ENCODE measurements at places on chromosomes 3 and 15.

GRCh38 chr3:184156522-184156955 lies 1.4 kb downstream of the DVL3 start:
- DNase-seq: no peak

DNA sequence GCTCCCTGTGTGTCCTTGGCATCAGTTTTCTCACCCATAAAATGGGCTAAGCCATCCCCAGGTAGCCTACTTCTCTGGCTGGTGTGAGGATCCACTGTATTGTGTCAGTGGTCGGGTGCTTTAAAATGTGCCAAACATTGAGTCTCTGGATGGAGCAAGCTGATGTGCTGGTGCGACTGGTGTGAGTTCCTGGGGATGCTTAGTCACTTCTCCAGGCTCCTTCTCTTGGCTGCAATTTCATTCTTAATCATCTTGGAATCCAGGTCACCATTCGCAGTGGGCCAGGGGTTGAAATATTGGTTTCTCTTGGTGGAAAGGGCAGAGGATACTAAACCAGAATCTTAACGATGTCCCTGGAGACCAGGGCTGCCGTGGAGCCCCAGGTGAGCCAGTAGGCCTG lies 29.3 kb downstream of the SCN5A start:
- DNase-seq: no peak

GRCh38 chr3:79414035-79414434 lies 353.8 kb downstream of the ROBO1 start:
- DNase-seq: no peak

DNA sequence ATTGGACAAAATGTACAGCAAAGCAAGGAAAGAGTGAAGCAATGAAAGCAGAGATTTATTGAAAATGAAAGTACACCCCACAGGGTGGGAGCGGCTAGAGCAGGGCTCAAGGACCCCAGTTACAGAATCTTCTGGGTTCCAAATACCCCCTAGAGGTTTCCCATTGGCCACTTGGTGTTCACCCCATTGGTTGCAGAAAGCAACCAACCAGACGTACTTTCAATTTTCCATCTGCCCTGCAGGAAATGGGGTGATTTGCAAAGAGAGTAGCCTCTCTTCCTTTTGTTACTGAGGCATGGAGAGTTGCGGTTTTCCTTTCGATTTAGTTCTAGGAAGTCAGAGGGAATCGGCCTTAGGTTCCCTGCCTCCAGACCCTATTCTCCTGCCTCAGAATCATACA lies 2.4 kb downstream of the PML start:
- no peak for DNase-seq

DNA sequence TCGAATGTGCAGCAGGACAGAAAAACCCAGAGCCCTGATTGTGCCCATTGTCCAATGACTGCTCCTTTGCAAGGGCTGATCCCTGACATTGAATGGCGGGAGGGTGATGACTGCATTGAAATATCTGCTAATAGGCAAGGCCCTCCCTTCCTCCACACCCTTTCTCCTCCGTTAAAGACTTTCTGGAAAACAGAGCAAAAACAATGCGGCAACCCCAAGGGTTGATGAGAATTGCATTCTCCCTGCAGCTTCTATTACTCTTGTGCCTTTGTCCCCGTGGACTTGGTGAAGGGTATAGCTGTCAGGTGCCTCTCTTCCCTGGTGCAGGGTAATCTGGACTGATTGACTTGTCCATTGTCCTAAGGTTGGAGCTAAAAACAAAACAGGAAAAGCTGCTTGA lies 71.8 kb downstream of the THSD4 start:
- no peak for DNase-seq

GRCh38 chr3:186167646-186168395 lies 58.9 kb upstream of the ETV5 start:
- DNase-seq: no peak

DNA sequence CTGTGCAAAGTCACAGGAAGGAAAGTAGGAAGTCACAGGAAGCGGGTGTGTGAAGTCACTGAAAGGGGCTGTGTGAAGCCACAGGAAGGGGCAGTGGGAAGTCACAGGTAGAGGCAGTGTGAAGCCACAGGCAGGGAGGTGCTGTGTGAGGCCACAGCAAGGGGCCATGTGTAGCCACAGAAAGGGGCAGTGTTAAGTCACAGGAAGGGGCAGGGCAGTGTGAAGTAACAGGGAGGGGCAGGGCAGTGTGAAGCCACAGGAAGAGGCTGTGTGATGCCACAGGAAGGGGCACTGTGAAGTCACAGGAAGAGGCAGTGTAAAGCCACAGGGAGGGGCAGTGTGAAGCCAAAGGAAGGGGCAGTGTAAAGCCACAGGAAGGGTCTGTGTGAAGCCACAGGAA lies 36.5 kb downstream of the GASK1A start:
- DNase-seq: no peak

GRCh38 chr3:114456742-114457141 lies 162.9 kb downstream of the TIGIT start:
- DNase-seq: no peak

DNA sequence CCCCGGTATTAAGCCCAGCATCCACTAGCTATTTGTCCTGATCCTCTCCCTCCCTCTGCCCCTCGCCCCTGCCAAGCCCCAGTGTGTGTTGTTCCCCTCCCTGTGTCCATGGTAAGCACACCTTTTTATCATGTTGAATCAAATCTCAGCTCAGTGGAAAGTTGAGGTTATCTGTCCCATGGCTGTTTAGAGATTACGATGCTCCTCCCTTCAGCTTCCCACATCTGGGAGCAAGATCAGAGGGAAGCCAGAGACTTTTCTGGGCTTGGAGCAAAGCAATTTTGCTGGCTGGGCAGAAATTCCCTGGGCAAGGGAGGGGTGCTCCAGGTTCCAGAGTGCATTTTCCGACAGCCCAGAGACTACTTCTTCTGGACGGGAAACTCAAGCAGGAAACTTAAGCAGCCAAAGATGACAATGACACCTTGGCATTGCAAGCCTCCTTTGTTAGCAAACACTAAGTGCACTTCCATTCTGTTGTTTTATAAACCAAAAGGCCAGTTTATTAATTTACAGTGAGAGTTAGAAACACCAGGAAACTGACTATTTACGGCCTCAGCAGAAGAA lies 104.5 kb downstream of the MESD start:
- DNase-seq: no peak

GRCh38 chr3:51670053-51670822 lies 814 bp upstream of the TEX264 start:
- no peak for DNase-seq

DNA sequence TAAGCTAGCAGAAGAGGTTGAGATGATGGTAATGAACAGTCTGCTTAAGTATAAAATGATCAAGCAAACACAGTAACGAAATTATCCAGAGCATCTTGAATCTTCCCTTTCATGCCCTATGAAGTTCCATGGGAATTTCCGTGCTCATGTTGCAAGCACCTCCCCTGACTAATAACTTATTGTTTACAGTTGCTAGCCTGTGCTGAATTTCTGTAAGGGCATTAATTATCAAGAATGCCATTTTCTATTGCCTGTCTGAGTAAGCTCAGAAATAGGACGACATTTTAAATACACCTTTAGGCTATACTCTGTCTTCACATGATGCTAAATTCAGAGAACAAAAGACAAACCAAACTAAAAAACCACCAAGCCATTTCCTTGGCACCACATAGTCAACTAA lies 257.5 kb upstream of the LRTM1 start:
- no peak for DNase-seq

DNA sequence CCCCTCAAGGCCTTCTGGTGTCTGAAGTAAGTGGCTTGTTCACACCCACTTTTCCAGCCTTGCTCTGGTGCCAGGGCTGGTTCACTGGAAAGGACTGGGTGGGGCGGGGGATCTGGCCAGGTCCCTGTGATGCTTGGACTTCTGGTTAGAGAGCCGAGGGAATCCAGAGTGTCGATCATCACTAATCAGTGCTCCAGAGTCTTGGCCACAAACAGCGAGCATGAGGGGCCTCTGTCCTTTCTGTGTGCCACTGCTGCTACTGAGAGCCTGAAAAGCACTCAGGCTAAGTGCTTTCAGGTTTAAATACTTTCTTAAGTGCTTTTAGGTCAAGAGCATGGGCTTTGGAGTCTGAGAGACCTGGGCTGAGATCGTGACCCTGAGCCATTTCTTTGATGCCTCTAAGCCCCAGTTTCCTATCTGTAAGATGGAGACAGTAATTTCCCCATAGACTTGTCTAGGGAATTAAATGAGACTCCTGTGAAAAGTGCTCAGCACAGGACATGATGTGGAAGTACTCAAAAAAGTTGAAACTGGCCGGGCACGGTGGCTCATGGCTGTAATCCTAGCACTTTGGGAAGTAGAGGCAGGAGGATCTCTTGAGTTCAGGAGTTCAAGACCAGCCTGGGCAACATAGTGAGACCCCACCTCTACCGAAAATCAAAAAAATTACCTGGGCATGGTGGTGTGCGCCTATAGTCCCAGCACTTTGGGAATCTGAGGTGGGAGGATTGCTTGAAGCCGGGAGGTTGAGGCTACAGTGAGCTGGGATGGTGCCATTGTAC lies 53.8 kb upstream of the SEC22A start:
- no peak for DNase-seq

- DNase-seq: no peak
Measured at GRCh38 chr3:172036541-172037215, 2.7 kb upstream of the FNDC3B start.

GRCh38 chr15:101264011-101264410 lies 12.2 kb upstream of the CHSY1 start:
- no peak for DNase-seq

DNA sequence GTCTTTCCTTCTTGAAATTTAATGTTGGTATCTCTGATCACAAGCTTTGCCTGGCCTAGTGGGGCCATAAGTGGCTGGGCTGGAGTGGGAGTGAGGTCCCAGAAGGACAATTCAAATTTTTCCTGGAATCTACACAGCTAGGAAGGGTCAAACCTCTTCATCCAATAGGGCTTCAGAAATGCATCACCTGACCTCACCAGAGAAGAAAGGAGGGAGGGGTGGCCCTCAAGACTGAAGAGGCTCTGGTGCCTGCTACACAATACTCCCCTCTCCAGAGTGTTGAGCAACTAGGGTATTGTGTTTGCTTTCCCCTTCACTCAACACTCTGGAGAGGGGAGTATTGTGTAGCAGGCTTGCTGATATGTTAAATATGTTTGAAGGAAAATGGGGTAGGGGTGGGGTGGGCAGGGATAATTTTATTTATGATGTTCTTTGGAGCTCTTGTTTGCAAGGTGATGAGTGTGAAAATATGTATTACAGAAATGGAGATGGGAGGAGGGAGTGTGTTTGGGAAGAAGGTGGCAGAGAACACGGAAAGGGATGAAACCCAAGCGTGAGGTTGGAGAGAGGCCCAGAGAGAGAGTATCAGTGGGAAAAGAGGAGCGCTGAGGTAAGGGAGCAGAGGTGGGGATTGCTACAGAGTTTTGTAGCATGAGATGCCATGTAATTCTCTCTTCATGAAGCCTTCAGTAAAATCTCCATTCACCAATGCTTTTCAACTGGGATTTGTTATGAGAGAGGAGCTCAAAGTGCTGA lies 5.7 kb upstream of the KLHL24 start:
- DNase-seq: no peak

- DNase-seq: peak; percentile 5
Measured at GRCh38 chr15:46091860-46092450, 457.1 kb downstream of the SQOR start.

- DNase-seq: no peak
Measured at GRCh38 chr3:155853214-155854140, 750 bp downstream of the SLC33A1 start.

DNA sequence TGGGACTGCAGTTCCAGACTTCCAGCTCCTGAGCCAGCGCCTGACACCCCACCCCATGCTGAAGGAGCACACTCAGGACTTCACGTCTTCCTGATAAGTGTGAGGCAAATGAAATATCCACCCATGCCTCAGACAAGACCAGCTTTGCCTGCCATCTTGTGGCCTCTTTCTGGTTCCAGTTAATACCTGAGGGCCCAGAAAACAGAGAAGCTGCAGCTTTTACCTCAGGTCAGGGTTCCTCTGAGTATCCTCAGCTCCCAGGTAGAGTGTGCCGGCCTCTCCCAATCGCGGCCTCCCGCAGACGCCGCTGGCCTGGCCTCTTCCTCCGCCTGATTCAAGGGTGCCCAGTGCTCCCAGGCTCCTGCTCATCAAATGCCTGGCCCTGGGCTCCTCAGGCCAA lies 5.1 kb upstream of the KLHL6 start:
- DNase-seq: no peak

DNA sequence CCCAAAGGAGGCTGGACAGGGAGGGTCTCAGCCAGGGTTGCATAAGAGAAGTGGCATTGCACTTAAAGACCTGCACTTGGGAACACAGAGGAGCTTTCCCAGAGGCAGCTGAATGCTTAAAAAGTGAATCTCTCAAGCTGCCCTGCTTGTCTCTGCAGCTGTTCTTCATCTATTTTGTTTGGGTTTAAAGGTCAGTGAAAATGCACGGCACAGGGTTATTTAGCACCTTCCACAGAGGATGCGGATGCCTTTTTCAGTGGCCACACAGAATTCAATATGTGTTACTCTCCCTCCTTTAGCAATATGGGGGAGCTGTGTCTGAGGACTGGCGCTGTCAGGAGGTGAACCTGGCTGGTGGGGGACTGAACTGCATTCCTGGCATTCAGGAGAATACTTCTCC lies 22.7 kb upstream of the CTNNB1 start:
- DNase-seq: no peak

GRCh38 chr3:63705092-63705645 lies 52.7 kb downstream of the SNTN start:
- no peak for DNase-seq

DNA sequence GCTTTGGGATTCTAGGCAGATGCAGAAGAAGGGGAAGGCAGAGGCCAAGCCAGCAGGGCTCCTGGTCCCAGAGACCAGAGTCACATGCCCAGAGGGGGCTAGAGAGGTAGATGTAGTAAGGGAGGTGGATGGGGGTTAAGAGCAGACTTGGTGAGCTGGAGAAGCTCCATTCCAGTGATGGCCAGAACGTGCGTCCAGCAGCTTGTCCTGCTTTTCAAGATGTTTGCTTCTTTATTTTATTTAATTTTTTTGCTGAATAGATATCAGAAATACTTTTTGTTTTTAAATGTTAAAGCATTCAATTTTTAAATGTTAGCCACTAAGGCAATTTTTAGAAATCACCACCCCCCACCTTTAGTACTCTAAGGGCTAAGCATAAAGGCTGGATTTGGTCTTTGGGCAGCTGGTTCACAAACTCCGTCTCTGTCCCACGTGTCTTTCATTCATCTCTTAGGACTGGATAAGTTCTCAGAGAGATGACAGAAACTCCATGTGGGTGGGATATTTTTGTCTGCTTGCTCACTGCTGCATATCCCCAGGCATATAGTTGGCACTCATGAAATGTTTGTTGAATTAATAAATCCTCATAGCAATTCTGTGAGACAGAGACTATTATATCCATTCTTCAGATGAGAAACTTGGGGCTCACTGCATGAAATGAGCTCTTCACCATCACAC lies 6.7 kb downstream of the COLQ start:
- no peak for DNase-seq

- no peak for DNase-seq
Measured at GRCh38 chr15:62807539-62808130, 234.9 kb upstream of the TPM1 start.

GRCh38 chr3:126399351-126399735 lies 4.6 kb downstream of the CFAP100 start:
- no peak for DNase-seq

- DNase-seq: no peak
Measured at GRCh38 chr15:60389261-60390077, 8.3 kb downstream of the ANXA2 start.
